GM18507 (cell line): ENCODE measurements at places on chromosomes 12 and 14.

DNA sequence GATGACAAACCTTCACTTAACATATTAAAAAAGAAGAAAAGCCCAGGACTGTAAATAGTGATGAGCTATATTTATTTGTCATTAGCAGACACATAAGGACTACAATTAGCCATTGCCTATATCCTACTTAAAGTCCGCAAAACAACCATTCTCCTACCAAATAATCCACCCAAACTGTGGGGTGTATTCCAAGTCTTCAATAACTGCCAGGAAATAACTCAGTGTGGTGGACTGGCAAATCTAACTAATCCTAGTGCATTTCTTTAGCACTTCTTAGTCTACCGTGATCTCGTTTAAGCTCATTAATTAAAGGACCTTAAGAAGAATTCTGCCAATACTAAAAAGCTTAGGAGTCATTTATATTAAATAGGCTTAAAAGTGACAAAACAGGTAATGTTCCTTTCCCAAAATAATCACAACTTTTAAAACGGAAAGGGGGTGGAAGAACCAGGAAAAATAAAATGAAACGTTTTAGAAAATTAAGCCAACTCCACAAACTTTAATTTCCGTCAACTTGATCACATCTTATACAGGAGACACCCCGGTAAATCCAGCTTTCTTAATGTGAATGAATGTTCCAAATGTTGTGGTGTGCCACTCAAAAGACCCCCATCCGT is 1.8 kb downstream of the NOVA1 start:
- no peak for DNase-seq

DNA sequence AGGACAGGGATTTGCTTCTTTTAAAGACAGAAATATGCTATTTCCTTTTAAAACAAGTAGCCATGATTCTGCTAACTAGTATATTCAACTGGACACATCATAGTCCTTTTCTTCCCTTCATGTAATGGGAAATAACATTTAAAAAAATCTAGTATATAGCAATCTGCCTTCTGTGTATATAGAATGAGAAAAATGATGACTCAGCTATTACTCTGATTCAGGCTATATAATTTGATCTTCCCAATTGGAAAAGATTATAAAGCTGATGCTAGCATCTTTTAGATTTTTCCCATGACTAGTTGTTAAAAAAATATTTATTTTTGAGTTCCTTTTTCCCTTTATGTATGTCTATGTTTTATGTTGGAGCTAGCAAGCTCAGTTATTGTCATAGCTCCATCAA is 86.9 kb downstream of the ACSS3 start:
- no peak for DNase-seq

GRCh38 chr12:25009496-25010092 is 60.7 kb upstream of the BCAT1 start:
- DNase-seq: no peak

GRCh38 chr12:50695961-50696360 is 67.9 kb upstream of the ATF1 start:
- no peak for DNase-seq

- DNase-seq: no peak
These were observed 139.6 kb downstream of the HMGA2 start for GRCh38 chr12:65963862-65964240.

DNA sequence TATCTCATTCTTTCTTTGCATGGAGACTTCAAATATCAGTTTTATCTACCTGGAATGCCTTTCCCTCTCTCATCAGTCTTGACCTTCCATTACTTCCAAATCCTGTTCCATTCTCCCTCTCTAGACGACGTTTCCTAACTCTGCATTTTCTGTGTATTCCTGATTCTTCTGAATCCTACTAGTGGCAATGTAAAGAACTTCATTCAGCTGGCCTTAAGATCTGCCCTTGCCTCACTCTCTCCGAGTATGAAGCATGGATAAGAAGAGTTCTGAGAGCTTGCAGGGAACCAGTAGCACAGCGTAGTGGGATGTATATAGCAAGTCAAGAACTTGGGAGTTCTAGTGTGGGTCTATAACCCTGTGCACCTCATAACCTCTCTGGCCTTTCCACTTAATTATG is 68.5 kb upstream of the HOXC13 start:
- DNase-seq: no peak

- no peak for DNase-seq
These were observed 4.9 kb upstream of the SUSD6 start for GRCh38 chr14:69606258-69607184.

- DNase-seq: no peak
These were observed 75.1 kb downstream of the PELI2 start for GRCh38 chr14:56193347-56193746.

DNA sequence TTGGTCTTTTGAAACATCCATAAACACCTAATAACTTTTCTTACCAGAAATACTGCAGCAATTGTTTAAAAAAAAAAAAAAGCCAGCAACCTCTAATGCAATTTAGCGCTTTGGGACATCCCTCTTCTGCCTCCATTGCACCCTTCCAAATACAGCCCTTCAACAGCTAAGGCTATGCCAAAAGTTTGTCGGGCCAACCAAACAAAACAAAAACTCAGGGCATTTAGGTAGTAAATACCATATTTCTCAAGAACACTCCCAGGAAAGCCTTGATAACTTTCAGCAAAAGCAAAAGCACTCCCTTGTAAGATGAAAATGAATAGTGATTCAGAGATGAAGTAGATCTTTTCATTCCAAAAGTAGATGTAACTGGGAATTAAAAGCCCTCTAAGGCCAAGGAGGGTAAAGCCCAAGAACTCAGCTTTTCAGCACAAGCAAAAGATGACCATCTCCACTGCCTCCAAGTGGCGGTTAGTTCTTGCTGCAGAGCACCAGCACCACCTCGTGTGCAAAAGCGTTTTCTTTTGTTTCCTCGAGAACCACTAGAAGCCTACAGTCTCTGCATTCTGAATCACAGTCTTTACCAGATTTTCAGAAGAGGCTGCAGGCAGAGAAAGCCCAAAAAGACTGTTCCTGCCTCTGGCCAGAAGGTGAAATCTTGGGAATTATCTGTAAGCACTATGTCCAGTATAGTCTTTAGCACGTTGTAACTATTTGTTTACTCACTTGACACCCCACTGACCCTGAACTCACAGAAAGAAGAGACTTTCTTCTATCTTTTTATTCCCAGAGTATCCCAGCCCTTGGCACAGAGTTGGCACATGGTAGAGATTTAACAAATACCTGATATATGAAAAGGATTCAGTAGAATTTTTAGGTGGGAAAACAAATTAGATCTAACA is 53.1 kb downstream of the SIX6 start:
- no peak for DNase-seq

GRCh38 chr12:110824342-110824741 is 22.4 kb upstream of the CCDC63 start:
- DNase-seq: no peak

GRCh38 chr12:1806301-1807086 is 13.9 kb upstream of the LRTM2 start:
- DNase-seq: no peak

DNA sequence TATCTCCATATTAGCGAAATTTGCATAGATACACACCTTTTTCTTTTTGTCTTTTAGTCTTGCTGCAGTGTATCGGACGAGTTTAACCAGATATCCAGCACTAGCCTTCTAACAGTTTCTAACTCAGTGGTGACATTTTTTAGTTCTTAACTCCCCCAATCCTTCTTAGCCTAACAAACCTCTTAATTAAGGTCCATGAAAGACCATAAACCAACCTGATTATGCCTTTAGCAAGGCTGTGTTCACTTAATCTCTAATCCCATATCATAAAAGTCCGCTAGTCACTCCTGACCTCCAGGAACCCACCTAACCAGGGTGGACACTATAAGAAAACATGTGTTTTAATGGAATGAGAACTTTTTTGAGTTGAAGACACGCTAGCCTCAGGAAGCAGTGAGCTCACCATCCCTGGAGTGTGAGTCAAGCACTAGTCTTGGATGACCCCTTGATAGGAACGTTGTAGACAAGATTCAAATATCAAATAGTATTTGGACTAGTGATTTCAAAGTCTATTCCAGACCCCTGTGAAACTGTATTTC is 9.5 kb downstream of the CDKN1B start:
- DNase-seq: no peak

- DNase-seq: no peak
These were observed at the start of gene KLHL33 for GRCh38 chr14:20435582-20436362. Gene KLHL33, minus strand, starts transcription at chr14:20436166. Its CDS starts 355 bp downstream, at chr14:20435811.

DNA sequence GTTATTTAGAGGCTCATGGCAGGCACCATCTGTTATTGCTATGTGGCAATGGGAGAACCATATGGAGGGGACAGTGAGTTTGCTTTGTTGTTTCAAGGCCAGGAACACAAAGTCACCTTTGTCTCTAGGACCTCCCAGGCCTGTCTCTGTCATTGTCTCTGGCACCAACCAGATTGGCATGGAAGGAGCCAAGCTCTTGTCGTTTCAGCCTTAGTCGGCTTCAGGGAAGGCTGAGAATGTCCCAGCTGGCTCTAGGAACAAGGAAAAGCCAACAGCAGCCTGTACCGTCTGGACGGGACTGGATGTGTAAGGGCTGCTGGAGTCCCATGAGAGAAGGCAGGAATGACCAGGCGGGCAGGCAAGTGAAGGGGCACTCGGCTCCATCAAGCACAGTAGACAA is 29.2 kb downstream of the RPH3A start:
- no peak for DNase-seq

DNA sequence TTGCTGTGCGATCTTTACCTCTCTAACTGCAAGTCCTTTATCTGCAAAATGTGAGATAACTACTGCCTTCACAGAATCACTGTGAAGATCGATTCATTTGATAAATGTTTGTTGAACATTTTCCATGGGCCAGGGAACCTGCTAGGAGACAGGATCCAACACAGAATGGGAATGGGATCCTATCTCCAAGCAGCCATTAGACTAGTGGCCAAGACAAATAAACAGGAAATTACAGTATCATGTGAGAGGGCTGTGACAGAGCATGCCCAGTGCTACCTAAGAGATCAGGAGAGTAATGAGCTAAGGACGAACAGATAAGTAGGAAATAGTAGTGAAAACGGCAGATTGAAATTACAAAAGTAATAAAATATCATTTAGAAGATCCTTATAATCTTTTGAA is 105.7 kb downstream of the GRIN2B start:
- DNase-seq: no peak

DNA sequence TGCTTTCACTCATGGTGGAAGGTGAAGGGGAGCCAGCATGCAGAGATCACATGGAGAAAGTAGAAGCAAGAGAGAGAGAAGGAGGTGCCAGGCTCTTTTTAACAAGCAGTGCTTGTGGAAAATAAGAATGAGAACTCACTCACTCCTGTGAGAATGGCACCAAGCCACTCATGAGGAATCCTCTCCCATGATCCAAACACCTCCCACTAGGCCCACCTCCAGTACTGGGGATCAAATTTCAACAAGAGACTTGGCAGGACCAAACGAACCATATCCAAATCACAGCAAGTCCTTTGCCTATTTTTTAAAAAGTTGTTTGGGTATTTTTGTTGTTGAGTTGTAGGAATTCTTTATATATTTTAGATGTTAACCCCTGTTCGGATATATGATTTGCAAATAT is 245.9 kb upstream of the ARID2 start:
- no peak for DNase-seq

- DNase-seq: no peak
These were observed 207.2 kb upstream of the SRRM4 start for GRCh38 chr12:118773956-118774723.

DNA sequence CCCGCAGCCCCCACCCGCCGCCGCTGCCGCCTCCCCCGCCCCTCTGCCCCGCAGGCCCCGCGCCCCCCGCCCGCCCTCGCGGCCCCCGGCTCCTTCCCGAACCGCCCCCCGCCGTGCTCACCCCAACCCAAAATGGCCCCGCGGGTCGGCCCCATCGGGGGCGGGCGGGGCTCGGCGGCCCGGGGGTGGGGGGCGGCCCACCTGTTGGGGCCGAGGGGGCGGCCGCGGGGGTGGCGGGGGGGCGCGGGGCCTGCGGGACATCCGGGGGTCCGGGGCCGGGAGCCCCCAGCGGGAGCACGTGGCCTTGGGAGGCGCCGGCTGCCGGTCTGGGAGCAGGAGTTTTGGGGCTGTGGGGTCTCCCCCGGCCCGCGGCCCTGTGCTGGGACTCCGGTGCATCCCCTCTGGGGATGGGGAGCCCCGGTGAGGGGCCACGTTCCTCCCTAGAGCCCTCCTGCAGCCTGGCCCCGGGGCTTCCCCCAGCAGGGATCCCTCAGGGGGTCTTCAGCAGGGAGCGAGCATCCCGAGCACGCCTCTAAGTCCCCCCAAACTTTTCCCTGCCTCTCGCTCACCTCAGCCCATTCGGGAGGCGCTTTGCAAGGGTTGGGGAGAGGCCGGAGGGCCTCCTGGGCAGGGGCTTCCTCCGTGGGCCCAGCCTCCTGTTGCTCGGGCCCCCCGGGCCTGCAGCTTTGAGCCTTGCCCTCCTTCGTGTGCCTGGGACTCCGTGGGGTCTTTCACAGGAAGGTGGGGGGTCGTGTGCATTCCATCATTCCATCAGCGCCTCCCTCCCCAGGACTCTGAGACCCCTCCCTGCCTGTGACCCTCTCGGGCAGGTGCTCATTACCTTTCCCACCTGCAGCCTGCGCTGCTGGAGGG is 710 bp downstream of the MTA1 start:
- DNase-seq: no peak

GRCh38 chr12:47082796-47083621 is 3.2 kb upstream of the AMIGO2 start:
- no peak for DNase-seq

- DNase-seq: no peak
These were observed 190.6 kb downstream of the CALM1 start for GRCh38 chr14:90587252-90587910.

- no peak for DNase-seq
These were observed 345.8 kb downstream of the RAD51B start for GRCh38 chr14:68165274-68165843.
